ENCODE measurements at places on chromosomes 16 and 17.

- no peak for DNase-seq
Measured at GRCh38 chr17:68347380-68347779, 56.1 kb downstream of the ARSG start.

DNA sequence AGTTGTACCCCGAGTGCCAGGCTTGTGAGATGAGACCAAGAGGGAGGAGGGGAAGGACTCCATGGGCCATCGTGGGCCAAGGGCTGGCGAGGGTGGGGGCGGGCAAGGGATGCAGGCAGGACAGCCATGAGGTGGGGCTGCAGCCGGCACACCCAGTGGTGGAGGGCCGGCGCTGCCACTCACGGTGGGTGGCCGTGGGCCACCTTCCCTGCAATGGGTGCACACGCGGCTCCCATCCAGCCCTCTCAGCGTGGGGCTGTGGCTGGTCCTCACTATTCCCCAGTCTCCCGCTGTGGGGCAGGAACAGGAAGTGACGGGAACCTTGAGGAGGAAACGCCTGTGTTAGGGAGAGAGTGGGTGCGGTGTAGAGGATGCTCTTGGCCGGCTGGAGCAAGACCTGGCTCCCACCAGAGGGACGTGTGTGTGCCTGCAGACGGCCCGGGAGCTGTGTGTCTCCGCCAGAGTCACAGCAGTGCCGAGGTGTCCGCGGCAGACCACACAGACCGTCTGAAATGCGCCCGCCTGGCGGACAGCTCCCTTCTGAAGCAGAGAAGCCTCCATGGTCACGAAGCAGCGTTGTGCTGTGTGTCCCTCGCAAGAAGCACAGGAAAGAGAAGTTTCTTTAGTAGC lies 23.6 kb downstream of the CIBAR2 start:
- no peak for DNase-seq

- no peak for DNase-seq
Measured at GRCh38 chr16:87598431-87598830, 3.9 kb upstream of the JPH3 start.

- DNase-seq: no peak
Measured at GRCh38 chr17:2936771-2937321, 126.6 kb downstream of the OR1D5 start.

DNA sequence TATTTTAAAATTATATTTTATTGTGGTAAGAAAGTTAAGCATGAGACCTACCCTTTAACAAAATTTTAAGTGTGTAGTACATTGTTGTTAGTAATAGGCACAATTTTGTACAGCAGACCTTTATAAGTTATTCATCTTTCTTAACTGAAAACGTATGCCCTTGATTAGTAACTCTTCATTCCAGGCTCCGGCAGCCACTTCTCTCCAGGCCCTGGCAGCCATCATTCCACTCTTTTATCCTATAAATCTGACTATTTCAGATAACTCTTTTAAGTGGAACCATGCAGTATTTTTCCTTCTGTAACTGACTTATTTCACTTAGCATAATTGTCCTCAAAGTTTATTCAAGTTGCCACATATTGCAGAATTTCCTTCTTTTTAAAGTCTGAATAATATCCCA lies 348.2 kb downstream of the CDH11 start:
- no peak for DNase-seq

DNA sequence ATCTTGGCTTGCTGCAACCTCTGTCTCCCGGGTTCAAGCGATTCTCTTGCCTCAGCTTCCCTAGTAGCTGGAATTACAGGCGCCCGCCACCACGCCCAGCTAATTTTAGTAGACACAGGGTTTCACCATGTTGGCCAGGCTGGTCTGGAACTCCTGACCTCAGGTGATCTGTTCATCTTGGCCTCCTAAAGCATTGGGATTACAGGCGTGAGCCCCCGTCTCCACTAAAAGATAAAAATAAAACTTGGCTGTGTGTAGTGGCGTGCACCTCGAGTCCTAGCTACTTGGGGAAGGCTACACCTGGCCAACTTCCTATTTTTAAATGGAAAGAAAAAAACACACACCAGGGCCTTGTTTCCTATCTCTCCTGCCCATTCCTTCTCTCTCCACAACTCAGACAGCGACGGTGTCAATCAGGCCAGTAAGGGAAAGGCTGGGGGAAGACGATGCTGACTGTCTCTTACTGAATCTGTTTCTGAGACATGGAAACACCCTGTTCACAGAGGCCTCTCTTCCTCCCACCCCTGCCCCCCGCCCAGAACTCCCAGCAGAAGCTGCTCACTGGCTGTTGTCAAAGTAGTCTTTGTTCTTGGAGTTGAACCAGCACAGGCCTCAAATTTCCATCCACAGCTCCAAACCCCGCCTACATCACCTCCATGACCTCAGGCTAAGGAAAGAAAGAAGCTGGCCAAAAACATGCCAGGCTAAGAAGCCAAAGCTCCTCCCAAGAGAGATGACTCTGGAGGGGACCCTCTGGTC lies 96.6 kb downstream of the NXN start:
- no peak for DNase-seq

DNA sequence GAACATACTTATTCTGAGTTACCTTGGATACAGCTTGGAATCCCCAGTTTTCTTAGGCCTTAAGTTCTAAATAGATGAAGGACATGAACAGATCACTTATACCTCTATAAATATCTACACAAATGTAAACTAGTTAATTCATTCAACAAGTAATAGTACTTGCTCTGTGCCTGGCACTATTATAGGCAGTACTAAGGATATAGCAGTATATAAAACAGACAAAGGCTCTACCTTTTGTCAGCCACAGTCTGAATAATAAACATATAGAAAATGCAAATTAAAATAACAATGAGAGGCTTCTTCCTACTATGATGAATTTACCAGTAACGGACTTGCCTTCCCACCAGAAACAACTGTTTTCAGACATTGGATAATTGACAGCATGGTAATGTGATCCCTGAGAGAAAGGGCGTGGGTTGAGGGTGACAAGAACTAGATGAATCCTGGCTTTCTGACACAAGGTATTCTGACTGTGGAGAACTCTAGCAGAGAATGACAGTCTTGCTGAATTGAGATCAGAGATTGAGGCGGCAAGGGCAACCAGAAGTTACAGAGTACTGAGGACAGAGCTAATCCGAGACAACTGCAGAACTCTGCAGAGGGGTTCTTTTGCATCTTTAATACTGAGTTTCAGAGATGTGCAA lies 170.5 kb downstream of the TANC2 start:
- DNase-seq: no peak

DNA sequence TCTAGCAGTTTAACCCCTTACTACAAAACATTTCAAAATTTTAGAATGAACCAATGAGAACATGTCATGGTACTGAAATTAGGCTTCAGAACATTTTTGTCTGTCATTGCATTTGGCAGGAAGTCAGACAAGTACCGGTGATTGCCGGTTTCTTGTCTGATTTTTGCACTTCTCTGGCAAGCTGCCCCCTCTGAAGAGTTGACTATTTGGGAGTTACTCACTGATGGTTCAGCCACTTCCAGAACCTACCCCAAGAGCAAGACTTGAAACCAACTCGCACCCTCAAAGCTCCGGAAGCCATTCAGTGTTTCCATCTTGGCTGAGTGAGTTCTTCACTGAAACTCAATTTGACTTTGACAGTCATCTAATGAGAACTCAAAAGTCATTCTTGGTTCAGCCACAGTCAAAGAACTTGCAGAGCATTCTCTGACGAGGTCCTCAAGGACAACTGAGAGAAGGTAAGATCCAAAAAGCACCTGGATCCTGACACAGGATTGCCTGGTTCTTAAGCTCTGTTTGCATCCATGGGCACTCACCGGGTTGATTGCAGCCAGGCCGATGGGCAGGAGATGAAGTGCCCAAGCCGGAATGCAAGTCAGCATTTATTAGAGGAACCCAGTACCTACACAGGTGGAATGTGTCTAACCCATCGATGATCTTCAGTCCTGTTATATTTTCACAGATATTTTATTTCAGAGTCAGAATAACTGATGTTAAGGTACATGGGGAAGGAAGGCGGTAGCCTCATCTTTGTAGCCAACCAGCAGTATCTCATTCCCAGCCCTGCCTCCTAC lies 93.6 kb downstream of the USP22 start:
- DNase-seq: no peak
